ENCODE measurements at places on chromosomes 7 and 10.

DNA sequence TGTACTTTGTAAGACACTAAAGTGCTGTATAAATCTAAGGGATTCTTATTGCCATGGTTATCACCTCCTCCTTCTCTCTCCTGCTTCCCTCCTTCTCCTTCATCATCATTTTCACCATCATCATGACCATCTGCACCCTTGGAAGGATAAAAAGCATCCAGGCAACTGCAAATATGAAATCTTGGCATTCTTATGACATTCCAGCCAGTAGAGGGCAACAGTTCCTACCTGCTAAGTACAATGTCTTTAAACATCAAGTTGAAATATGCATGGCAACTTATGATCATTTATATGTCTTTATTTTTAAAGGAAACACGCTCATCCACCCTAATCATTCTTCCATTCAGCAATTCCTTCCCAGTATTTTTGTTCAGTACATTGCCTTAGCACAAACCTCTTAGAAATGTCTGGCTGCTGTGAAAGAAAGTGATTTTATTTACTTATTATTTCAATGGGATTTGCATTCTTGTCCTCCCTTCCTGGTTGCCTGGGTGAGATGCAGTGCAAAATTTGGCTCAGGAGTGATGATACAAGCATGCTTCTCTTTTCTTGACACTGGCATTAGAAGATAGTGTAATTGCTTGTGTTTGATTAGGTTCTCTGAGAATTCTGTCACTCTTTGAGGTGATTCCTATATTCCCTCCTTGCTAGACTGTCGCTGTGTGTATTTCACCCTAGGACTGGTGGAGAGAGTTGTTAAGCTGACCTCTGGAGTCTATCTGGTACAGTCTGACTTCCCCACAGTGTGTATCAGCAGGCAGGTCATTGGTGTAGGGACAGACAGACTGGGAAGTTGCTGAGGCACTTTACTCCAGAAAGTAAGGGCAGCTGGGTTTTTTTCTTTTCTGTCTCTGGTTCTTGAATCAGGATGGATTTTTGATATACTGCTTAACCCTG is 188.5 kb upstream of the BMPER start:
- DNase-seq, result no peak

GRCh38 chr10:101229266-101230182 is at the start of gene LBX1:
Gene LBX1, minus strand, starts transcription at chr10:101229463. Its CDS starts 648 bp downstream, at chr10:101228815.
- DNase-seq, result no peak

GRCh38 chr7:6545398-6546126 is 5.7 kb downstream of the GRID2IP start:
- DNase-seq, result no peak

GRCh38 chr7:132138817-132139216 is 437.5 kb downstream of the PLXNA4 start:
- DNase-seq, result no peak

DNA sequence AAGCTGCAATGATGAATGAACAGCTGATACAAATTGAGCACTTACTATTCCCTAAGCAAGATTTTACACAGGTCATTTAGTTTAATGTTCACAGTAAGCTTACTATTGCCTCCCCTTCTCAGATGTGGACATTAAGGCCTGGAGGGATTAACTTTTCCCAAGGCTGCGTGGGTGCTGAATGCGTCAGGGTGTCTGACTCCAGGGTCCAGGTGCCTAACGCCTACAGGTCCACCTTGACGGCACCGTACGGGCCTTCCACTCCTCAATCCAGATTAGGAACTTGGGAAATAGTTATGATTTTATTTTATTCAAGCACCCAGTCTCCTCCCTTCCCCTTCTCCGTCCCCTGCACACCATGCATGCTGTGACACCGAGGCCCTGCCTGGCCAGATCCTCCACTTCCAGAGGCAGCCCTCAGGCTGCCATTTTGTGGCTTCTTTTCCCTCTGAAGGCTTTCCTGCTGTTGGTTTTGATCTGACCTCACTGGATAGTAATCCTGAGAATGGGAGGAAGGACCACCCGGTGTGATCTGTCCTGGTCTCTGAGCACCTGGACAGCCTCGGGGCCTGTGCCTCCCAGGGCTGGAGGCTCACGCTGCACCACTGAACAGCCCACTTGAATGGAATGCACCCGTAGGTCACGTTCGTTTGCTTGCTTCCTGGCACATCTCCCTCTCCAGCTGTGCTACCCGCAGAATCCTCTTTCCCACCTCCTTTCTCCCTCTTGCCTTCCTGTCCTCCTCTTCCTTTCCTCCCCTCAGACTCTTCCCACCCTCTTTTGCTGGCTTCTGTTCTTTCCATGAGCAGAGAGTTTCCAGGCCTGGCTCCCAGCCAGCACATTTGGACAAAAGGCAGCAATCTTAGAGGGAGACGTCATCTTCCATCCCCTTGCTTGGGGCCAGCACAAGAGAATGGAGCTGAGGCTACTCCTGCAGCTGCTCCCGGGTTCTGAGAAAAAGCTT is 14.4 kb downstream of the DENND2A start:
- DNase-seq, result no peak

DNA sequence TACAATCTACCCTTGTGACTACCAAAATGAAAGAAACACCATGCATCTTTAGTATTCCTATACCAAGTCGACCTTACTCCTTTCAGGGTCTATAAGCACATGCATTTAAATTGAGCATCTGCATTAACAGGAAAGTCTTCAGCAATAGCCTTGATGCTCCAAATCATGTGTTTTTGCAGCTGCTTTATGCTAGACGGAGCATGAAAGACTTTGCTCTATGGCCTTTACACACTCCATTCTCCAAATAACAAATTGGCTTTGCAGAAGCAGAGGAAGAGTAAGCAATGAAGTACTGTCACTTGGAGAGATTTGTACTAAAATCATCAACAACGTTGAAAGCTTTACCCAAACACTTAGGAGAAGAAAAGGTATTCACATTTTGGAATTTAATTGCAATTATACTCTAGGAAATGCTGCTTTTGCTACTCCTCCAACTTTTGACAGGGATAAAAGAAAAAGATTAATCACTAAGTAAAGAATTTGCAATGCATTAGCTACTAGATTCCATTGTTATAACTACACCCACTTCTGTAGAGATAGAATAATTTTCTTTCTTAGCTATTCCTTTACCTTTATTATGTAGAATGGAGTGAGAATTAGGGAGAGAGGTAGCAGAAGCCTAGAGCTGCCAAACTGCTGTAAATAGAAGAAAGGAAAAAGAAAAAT is 131.8 kb downstream of the SEMA3E start:
- no peak for DNase-seq
